ENCODE measurements at places on chromosomes 7 and 10. TPM values are rescaled to one million over a fixed set of nuclear protein-coding genes. Genes with fewer than 3 reads are reported as not detected.

PLAC9 gene
- total RNA-seq, result not detected

UTF1 gene
- not detected for total RNA-seq

TRIM4 gene
- total RNA-seq, result 20.9 TPM

ELN gene
- total RNA-seq, result not detected

SPOCK2 gene
- not detected for total RNA-seq

HOXA10 gene
- total RNA-seq, result not detected

CAV2 gene
- total RNA-seq, result 1.2 TPM

ACTL6B gene
- total RNA-seq, result not detected

PNLIP gene
- total RNA-seq, result not detected

RBM33 gene
- total RNA-seq, result 34.4 TPM

HTR5A gene
- total RNA-seq, result not detected

PLEKHS1 gene
- total RNA-seq, result not detected

PRRT4 gene
- not detected for total RNA-seq

ODAD2 gene
- not detected for total RNA-seq

ATG9B gene
- 1.6 TPM for total RNA-seq

GPR15LG gene
- total RNA-seq, result not detected

PAOX gene
- total RNA-seq, result 1.6 TPM

UFSP1 gene
- total RNA-seq, result 17.2 TPM

MYO1G gene
- 130 TPM for total RNA-seq

CYP3A5 gene
- not detected for total RNA-seq

- DNase-seq, result no peak
These were observed 286.4 kb downstream of the WDR11 start for GRCh38 chr10:121137533-121137932.

GRCh38 chr7:584122-584465 is 64.4 kb upstream of the PDGFA start:
- no peak for DNase-seq

GRCh38 chr10:33566426-33566825 is 232.0 kb upstream of the NRP1 start:
- DNase-seq, result no peak

DNA sequence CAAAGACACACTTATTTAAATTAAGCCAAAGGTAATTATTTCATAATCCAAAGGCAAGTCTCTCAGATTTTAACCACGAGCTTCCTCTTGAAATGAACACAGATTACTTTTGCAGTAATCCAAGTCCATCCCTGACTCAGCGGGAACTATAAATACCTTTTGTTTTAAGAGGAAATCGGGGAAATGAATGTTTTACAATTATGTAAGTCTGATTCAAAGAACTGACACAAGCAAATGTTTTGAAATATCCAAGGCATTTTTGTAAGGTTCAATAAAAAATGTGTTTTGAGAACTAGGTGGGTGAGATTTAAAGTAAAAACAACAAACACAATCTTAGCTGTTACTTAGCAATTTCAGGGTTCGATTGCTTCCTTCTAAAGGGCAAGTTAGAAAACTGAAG is 179.8 kb upstream of the ASAH2 start:
- no peak for DNase-seq

DNA sequence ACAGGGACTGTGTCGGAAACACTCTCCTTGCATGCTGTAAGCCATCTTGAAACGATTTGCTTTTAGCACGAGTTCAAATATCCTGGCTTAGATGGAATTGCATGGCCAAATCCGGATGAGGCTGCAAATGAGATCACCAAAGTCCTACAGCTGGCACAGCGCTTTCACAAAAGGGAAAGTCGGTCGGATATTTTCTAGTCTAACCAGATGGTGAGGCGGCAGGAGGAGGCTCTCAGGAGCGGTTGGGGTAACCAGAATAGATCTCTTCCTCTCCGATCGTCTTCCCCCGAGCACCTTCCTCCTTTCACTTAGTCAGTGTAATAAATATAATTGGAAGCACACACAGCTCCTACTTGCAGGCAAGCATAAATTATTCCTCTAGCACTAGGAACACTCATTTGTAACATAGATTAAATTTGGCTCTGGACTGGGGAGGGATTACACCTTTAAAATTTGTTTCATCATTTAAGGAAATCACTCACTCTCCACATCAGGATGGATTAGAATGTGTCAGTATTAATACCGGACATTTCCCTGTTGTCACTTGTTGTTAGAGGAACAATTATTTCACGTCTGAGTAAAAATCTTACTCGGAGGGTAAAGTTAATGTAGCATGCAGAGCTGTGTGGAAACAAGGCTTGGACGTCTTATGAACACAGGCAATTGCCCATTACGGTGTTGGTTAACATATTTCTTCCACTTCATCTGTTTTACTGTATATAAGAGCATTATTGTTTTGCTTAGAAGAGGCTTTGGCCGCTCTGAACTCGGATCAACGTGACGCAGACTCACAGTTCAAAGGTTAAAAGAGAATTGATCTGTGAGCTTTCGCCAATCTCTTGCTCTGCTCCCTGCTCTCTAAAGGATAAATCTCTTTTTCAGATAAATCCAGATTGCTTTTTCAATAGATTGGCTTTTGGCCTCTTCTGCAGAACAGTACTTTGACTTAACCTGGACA is 857.9 kb downstream of the TYW1 start:
- no peak for DNase-seq

DNA sequence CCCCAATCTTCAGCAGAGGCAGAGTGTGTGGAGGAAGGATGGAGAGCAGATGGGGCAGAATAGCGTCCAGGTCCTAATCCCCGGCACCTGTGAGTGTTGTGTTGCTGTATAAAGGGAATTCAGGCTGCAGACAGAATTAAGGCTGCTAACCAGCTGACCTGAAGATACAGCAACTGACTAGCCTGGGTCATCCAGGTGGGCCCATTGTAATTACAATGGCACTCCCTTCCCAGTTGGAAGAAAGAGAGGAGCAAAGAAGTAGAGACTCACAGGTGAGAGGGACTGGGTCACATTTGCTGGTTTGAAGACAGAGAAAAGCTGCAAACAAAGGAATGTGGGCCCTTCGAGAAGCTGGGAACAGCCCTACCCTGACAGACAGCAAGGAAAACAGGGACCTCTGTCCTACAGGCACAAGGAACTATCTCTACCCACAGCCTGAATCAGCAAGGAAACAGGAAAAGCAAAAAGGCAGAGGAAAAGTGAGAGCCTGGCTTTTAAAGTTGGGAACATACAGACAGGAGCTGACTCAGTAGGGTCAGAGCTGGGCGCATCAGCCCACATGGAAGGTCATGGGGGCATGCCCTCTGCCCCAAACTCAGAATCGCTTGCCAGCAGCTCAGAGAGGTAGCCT is 11.6 kb upstream of the TMEM72 start:
- DNase-seq, result no peak

DNA sequence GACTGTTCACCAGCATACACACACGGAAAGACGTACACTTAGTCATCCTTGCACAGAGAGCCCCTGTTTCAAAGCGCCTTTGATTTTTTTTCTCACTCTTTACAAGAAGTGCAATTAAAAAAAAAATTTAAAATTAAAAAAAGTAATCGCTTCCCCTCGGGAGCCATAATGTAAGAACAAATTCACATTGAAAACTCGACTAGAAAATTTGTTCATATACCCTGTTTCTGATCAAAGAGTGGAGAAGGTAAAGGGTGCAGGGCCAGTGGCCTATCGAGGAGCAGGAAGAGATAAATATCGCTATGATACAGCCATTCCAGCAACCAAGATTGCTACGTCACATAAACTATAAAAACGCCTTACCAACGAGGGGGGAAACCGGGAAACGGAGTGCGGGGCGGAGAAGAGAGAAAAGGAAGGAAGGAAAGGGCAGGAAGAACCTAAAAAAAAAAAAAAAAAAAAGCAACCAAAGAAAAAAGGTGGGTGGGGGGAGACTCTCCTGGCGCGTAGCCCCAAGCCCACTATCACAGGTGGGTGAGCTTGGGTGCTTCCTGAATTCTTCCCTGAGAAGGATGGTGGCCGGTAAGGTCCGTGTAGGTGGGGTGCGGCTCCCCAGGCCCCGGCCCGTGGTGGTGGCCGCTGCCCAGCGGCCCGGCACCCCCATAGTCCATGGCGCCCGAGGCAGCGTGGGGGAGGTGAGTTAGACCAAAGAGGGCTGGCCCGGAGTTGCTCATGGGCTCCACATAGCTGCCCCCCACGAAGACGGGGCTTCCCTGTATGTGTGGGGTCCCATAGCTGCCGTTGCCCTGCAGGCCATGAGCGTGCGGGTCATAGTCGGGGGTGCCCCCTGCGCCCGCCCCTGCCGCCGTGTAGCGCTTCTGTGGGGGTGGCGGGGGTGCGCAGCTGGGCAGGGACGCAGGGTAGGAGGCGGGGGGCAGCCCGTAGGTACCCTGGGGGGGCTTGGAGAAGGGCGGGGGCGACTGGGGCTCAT is 5.2 kb upstream of the HOXA2 start:
- no peak for DNase-seq

DNA sequence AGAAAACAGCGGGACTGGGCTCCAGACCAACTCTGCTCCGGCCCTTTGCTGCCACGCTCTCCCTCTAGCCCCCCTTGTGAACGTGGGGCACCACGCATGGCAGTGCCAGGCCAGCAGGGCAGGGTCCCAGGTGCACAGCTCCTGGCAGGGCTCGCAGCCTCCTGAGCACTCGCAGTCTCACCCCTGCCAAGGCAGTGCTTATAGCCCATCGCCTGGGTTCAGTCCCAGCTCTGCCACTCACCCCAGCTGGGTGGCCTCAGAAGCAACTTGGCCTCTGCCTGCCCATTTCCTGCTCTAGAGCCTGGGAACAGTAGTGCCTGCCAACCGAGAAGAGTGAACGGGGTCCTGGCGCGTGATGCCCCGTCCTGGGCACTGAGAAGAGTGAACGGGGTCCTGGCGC is 36.3 kb downstream of the CFAP46 start:
- no peak for DNase-seq

DNA sequence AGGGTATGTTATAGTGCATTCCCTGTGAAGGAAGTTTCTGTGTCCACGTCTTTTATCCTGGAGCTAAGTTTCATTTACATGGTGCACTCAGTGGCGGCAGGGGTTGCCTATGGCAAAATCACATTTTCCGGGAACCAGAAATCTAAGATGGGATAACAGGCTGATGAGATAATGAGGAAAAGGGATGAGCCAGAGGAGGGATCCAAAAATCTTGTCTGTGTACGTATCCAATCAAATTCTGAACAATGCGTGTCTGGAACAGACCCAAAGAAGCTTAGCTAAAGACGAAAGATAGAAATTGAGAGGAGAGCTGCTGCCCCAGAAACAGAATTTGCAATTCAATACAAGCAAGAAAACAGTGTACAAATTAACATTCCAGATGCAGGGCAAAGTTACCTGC is 16.1 kb downstream of the LANCL2 start:
- no peak for DNase-seq

GRCh38 chr7:94823947-94824346 is 83.4 kb upstream of the PPP1R9A start:
- DNase-seq, result no peak

DNA sequence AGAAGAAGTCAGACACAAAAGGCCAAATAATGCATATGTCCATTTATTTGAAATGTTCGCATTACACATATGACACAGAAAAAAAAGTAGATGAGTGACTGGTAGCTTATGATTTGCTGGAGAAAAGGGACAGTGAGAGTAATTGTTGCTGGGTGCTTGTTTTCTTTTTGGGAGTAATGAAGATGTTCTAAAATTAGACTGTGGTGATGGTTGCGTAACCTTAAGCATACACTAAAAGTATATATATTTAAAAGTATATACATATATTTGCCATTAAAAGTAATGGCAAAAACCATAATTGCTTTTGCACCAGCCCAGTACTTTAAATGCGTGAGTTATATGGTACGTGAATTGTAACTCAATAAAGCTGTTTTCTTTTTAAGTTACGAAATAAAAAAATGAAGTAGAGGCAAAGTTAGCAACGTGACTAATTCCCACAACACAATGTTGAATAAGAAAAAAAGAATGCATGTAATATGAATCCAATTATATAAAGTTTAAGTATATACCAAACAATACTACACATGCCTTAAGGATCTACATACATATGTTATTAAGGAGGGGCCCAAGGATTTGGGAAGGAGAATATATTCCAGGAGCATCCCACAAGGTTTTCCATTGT is 360.4 kb upstream of the CELF2 start:
- no peak for DNase-seq

- no peak for DNase-seq
These were observed 217.3 kb downstream of the RPS24 start for GRCh38 chr10:78251016-78251385.

GRCh38 chr7:29179115-29179514 is 15.5 kb upstream of the CHN2 start:
- DNase-seq, result no peak

GRCh38 chr7:2954433-2954853 is 89.2 kb downstream of the CARD11 start:
- no peak for DNase-seq

- peak; percentile 81 for DNase-seq
These were observed 30.2 kb upstream of the NUB1 start for GRCh38 chr7:151311294-151311864.

DNA sequence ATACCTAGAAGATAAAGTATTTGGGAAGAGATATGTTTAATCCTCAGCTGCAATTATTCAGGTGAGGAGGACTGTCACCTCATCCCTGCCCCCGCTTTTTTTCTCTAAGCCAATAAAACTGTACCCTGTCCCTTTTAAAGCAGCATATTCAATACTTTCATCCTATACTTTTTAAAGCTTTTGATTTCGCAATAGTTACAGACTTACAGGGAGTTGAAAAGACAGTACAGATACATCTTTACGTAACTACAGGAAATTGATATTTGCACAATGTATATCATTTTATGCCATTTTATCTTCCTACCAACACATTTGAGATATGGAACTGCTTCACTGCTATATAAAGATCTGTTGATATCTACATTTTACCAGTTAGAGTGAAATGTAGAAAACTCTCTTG is 47.6 kb downstream of the STK17A start:
- DNase-seq, result no peak

DNA sequence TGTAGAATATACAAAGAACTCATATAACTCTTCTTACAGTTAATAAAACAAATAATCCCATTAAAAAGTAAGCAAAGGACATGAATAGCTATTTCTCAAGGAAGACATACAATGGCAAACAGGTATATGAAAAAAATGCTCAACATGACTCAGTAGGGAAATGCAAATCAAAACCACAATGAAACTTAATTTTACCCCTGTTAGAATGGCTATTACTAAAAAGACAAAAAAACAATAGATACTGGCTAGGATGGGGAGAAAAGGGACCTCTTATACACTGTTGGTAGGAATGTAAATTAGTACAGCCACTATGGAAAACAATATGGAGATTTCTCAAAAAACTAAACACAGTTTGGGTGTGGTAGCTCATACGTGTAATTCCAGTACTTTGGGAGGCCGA is 37.8 kb downstream of the HERPUD2 start:
- no peak for DNase-seq

- no peak for DNase-seq
These were observed 672.3 kb downstream of the TNS3 start for GRCh38 chr7:46909601-46910051.

DNA sequence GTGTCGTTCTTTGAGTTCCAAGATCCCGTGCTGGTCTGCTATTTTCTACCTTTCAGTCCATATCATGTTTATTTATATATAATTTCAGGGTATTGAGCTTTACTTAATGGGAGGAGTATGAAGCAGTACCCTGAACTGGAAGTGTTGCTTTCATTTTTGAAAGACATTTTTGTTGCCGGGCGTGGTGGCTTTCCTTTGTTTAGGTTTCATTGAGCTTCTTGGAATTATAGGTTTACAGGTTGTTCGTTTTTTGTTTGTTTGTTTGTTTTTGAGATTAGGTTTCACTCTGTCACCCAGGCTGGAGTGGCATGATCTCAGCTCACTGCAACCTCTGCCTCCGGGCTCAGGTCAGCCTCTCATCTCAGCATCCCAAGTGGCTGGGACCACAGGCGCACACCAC is 7.4 kb downstream of the ZNF487 start:
- no peak for DNase-seq
